ENCODE measurements at places on chromosomes 7 and 10.

- no peak for DNase-seq
Observed at GRCh38 chr10:95273393-95274312, 17.1 kb downstream of the PDLIM1 start.

GRCh38 chr10:113858541-113858940 is 4.1 kb downstream of the NHLRC2 start:
- DNase-seq, result peak; percentile 13

GRCh38 chr10:127013691-127014473 is 108.7 kb downstream of the DOCK1 start:
- DNase-seq, result no peak

- DNase-seq, result no peak
Observed at GRCh38 chr7:94314413-94315410, 80.0 kb upstream of the COL1A2 start.

- DNase-seq, result peak; percentile 48
Observed at GRCh38 chr7:25854608-25855497, 297.1 kb upstream of the NFE2L3 start.

- no peak for DNase-seq
Observed at GRCh38 chr7:93923296-93923695, 1.8 kb downstream of the GNG11 start.

GRCh38 chr7:94999069-94999351 is 91.6 kb downstream of the PPP1R9A start:
- no peak for DNase-seq

- no peak for DNase-seq
Observed at GRCh38 chr7:23349484-23350157, 50.5 kb downstream of the MALSU1 start.

GRCh38 chr7:37352974-37353948 is 95.4 kb downstream of the ELMO1 start:
- no peak for DNase-seq

GRCh38 chr7:154862153-154862791 is 140.7 kb downstream of the PAXIP1 start:
- DNase-seq, result no peak

DNA sequence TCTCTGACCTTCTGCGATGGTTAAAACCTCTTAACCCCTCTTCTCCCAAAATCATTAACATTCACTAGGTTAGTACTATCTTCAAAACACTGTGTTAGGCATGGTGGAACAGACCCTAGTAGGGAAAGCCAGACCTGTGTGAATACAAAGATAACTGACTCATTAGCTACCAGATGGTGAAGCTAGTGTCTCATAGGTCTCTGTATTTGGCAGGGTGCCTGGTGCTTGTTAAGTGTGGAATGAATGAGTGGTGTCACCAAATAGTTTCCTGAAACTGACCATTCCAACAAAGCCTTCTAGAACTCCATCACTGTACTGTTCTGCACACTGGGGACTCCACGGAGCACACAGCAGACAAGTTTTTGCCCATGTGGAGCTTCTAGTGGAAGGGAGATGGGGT is 27.7 kb upstream of the TM9SF3 start:
- DNase-seq, result no peak

DNA sequence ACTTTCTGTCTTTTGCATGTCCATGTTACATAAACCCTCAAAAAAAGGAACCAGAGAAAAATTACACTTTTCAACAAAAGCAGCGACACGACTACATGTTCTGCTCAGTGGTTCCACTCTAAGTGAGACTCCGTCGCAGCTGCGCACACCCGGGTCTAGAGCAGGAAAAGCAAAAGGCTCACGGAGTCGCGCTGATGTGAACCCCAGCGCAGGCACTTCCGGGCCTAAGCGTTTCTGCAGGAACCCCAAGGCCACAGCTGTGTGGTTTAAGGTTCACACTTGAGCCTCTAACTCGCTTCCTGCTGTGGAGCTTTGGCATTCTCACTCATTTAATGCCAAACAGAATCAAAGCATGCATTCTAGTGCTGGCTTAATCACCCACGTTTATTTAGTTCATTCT is 240.3 kb downstream of the DNAJB6 start:
- no peak for DNase-seq

GRCh38 chr7:2792235-2792634 is 51.9 kb downstream of the GNA12 start:
- no peak for DNase-seq

DNA sequence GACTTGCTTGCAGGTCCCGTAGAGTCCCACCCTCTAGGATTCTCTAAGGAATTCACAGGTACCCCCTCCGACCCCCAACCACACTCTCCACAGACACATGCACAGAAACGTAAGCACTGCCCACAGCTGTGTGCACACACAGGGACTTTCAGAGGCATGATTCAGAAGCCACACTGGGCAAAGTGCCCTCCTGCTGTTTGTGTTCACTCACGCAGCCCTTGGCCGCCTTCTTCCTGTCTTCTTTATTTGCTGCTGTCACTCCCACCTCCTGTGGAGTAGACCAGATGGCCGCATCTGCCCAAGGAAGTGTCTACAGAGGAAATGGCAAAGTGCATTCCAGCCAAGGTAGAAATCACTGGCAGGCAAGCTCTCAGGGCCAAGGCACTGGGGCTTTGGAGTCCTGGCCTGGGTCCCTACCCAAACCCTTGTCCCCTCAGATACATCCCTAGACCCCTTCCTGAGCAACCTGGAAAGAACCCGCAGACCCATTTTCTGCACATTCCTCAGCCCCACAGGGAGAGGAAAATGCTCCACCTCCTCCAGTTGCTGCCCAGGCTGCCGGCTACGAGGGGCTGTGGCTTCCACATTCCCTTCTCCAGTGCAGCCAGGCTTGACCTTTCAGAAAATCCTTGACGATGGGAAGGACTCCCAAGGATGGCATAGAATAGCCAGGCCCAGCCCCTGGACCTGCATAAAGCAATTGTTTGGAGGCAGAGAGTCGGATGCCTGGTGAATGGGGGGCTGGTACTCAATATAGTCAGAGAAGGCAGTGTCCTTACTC is 21.6 kb upstream of the GIMAP8 start:
- DNase-seq, result no peak

Data from heart right ventricle (tissue), 16 donors.